ENCODE measurements at places on chromosomes 12 and 14.

- DNase-seq, result no peak
These were observed 178.1 kb upstream of the ARHGAP5 start for GRCh38 chr14:31898838-31899528.

DNA sequence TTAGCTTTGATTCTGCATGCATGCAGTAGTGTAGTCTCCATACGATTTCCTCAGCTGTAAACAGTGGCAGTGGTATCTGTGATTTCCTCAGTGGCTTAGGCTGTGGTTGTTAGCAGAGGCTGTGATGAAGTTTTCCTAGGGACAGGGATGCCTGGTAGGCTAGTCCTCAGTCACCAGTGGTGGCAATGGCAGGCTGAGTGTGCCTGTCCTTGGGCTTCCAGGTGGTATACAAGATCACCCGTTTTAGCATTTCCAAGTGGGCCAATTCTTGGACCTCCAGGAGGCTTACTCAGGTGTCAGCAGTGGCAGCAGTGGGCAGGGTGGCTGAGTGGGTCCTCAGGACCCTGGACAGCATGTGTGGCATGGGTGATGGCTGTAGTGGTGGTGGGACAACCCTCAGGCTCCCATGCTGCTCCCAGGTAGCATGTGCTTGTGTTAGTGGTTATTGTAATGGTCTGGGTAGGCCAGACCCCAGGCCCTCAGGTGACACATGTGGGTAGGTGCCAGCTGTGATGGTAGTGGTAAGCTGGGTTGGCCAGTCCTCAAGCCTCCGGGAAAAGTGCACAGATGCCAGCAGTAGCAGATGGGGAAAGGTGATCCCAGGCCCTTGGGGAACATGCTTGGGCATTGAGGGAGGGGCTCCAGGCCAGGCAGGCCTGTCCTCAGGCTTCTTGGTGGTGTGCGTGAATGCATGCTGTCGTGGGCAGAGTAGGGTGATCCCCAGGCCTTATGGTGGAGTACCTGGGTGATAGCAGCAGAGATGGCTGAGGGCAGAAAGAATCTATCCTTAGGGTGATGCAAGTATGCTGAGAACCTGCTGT, 146.5 kb downstream of the PAPOLA start:
- DNase-seq, result no peak

DNA sequence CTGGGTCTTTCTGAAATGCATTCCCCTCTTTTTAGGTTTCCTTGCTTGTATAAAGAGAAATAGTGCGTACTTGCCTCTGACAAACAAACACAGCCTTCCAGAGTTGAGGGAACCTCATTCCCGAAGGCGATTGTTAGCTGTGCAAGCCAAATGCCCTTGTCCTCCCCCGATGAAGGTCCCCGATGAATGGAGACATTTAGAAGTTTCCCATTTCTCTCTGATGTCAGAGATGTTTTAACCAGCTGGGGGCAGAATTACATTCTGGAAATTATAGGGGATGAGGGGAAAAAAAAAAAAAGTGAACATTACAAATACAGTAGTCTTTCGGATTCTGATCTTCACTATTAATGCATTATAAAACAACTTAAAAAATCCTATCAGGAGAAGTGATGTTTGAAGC, 366.8 kb downstream of the VRK1 start:
- no peak for DNase-seq

- DNase-seq, result no peak
These were observed 24.6 kb downstream of the NIN start for GRCh38 chr14:50806241-50806933.

GRCh38 chr12:5003025-5003666, 40.5 kb upstream of the KCNA5 start:
- DNase-seq, result peak; percentile 3

- no peak for DNase-seq
These were observed 60.5 kb downstream of the SLC38A1 start for GRCh38 chr12:46208370-46208769.

- no peak for DNase-seq
These were observed 111.4 kb downstream of the TMTC3 start for GRCh38 chr12:88253371-88253978.

DNA sequence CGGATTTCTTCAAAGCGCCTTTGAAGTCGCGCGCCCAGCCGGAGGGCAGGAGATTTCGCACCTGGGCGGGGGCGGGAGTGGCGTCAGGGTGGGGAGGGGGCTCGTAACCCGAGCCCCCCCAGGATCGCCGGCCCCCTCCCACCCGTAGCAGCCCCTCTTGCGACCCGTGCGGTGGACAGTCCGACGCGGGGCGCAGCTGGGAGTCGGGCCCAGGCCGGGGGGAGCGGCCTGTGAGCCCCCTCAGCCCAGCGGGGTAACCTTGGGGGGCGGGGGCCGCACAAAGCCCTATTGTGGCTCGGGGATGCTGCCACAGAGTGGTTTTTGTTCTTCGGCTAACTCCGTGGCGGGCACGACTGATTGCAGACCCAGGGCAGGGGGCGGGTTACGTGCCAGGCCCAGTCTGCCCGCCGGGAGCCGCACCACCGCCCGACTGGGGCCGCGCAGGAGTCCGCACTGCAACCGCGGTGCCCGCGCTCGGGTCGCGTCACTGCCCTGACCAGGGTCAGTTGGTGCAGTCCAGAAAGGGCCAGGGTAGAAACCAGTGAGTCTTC, 4.2 kb upstream of the AAAS start:
- DNase-seq, result no peak

GRCh38 chr12:128852026-128852698, 1.1 kb upstream of the GLT1D1 start:
- no peak for DNase-seq

GRCh38 chr12:131894981-131895639, 688 bp downstream of the ULK1 start:
- DNase-seq, result no peak

GRCh38 chr12:100564090-100564489, 9.4 kb upstream of the GAS2L3 start:
- DNase-seq, result no peak

DNA sequence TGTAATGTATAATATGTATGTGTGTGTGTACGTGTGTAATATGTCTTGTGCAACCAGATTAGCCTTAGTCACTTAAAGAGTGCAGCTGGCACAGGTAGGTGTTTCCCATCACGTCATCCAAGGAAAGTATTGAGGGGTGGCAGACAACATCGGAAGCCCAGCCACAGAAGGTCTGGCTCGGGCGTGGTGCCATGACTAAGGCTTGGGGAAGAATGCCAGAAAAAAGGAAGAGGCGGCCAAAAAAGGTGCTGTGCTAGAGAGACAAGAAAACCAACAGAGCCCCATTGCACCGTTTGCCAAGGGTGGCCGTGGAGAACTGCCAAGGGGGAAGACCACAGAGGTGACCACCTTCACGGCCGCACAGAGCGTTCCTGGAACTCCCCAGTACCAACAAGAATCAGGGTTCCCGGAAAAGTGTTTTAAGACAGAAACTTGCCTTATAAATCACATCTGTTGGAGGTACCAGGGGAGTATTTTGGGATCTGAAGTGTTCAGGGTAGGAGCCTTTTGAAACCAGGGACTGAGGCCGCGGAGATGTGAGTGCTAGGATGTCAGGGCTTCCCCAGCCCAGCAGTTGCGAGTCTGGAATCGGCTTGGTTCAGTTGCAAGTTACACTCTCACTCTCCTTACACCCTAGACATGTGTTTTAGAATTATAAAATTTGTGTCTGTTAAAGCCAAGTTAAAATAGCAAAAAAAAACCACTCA, 131.2 kb upstream of the DYRK2 start:
- no peak for DNase-seq

GRCh38 chr14:73710737-73711136, 3.4 kb downstream of the PNMA1 start:
- no peak for DNase-seq

GRCh38 chr14:59811815-59812214, 58.8 kb downstream of the RTN1 start:
- DNase-seq, result no peak

- no peak for DNase-seq
These were observed 1.9 kb downstream of the RTL1 start for GRCh38 chr14:100901391-100902183.

DNA sequence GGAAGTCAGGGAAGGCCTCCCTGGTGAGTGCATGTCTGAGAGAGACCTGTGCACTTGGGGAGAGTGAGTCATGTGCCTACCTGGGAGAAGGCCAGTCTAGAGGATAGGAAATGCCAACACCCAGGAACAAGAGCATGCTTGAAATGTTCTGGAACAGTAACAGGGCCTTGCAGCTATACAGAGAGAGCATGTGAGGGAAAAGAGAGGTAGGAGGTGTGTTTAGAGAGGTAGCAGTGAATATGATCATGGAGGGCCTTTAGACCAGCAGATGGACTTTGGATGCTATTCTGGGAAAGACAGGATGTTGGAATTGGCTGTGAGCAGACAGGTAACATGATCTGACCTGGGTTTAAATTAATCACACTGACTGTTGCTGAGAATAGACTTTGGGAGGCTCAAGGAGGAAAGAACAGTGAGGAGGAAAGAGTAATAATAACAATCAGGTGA, 1143.6 kb downstream of the FLRT2 start:
- no peak for DNase-seq

DNA sequence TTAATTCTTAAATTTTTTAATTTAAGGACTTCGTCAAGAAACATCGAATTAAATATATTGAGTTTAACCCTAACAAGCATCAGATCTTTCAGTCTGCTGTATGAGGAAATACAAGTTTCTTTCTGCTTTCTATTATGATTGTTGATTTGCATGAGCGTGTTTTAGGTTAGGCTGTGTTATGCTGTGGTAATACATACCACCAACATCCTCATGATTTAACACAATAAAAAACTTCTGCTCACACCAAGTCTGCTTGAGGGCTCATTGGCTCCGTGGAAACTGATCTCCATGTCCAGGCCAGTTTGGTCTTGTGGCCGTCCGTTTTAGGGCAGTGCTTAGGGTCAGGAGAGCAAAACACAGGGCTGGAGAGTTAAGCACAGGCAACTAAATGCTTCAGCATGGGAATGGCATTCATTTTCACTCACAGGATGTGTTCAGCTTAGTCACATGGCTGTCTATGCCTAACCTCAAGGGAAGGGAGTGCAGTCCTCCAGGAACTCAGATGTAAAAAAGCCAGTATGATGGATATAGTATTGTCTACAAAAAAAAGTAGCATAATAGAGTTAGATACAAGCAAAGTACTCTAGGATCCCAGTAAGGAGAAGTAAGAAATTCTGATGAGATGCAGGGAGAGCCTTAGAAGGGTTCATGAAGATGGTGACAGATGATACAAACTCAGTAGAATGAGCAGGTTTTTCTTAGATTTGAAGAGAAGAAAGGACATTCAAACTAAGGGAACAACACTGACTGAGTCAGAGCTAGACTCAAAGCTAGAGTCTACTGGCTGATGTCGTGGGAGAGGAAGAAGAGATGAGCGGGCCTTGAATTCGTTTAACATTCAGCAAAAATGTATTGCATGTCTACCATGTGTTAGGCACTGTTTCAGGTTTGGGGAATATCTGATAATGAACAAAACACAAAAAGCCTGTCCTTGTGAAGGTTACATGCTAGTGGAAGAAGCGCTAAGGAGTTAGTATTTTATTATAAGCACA, 16.3 kb downstream of the MARK3 start:
- peak; percentile 37 for DNase-seq

GRCh38 chr14:49036984-49037516, 549.1 kb downstream of the RPS29 start:
- no peak for DNase-seq

DNA sequence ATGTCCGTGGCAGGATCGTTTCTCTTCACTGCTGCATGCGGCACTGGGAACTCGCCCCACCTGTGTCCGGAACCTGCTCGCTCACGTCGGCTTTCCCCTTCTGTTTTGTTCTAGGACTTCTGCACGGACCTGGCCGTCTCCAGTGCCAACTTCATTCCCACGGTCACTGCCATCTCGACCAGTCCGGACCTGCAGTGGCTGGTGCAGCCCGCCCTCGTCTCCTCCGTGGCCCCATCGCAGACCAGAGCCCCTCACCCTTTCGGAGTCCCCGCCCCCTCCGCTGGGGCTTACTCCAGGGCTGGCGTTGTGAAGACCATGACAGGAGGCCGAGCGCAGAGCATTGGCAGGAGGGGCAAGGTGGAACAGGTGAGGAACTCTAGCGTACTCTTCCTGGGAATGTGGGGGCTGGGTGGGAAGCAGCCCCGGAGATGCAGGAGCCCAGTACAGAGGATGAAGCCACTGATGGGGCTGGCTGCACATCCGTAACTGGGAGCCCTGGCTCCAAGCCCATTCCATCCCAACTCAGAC, 1.2 kb downstream of the FOS start:
- DNase-seq, result no peak

DNA sequence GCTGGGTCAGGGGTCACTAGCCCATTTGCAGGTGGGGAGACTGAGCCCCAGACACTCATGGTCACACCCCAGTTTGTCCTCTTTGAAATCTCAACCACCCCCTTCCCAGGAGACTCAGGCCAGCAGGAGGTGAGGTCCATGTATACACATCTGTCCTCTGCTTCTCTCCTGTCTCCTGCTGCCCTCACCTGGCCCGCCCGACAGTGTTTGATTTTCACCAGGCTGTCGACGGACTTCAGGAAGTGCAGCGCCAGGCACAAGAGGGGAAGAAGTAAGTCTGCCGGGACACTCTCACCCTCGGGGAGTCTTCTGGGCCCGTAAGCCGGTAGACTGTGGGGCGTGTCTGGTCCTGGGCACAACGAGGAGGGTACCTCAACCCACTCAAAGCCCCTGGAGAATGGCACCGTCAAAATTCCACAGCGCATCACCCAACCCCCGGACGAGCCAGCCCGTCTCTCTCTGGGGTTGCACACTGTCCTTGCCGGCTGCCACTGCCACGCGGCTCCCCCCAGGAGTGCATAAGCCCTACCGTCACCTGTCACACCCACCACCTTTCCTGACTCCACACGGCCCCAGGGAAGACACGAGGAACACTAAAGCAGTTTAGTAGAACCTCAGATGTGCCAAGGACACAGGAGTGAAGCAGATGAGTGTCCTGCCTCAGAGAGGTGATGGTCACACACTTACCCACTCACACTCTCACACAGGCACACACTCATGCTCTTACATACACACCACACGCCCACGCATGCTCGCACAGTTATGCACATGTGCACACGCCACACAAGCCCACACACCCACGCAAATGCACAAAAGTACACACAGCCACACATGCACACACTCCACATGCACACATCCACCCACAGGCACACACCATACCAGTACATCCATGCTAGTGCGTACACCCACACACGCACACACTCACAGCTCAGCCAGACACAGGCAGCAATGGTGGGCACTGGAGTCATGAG, 13.1 kb upstream of the SIVA1 start:
- DNase-seq, result no peak

- no peak for DNase-seq
These were observed 88.1 kb downstream of the CHST11 start for GRCh38 chr12:104544836-104545235.

- no peak for DNase-seq
These were observed 48.3 kb downstream of the TRAF3 start for GRCh38 chr14:102825307-102826095.
